ENCODE measurements at places on chromosomes 2 and 18.

DNA sequence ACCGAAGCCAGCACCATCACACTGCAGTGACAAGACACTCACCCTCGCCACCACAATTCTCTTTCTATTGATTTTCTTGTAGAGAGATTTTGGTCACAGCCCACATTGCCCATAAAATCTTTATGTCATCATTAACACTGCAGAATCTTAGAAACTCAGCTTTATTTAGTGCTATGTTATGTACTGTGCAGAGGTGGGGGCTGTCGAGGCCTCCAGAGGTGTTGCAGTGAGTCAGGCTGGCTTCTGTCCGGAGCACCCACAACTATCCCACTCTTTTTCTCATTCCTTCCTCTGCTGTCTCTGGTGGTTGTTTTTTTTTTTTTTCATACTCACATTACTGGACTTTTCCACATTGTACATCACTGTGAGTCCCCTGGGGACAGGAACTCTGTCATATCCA, 677.4 kb upstream of the HS6ST1 start:
- DNase-seq: no peak
- no peak overlapping the region for H3K27ac ChIP-seq
- no peak overlapping the region for H3K4me3 ChIP-seq
- no peaks in the 10 kb centered on the region for H3K4me1 ChIP-seq
- H3K27me3 ChIP-seq: no peaks in the 10 kb centered on the region
- no peaks in the 10 kb centered on the region for H3K36me3 ChIP-seq

- no peak overlapping the region for H3K4me3 ChIP-seq
- DNase-seq: no peak
- no peaks in the 10 kb centered on the region for H3K27me3 ChIP-seq
- no peak overlapping the region for H3K27ac ChIP-seq
- H3K36me3 ChIP-seq: no peaks in the 10 kb centered on the region
- no peaks in the 10 kb centered on the region for H3K4me1 ChIP-seq
Observed at GRCh38 chr2:200188876-200189275, 117.6 kb upstream of the SPATS2L start.

GRCh38 chr2:6531304-6531703, 334.4 kb downstream of the CMPK2 start:
- H3K27me3 ChIP-seq: no peaks in the 10 kb centered on the region
- DNase-seq: no peak
- H3K4me3 ChIP-seq: no peak overlapping the region
- H3K27ac ChIP-seq: no peak overlapping the region

- no peaks in the 10 kb centered on the region for H3K36me3 ChIP-seq
- H3K27ac ChIP-seq: no peak overlapping the region
- H3K4me3 ChIP-seq: no peak overlapping the region
- no peaks in the 10 kb centered on the region for H3K27me3 ChIP-seq
Observed at GRCh38 chr18:79774111-79774510, 23.6 kb upstream of the KCNG2 start.

- H3K27me3 ChIP-seq: no peaks in the 10 kb centered on the region
- no peak for DNase-seq
- no peak overlapping the region for H3K27ac ChIP-seq
- no peaks in the 10 kb centered on the region for H3K36me3 ChIP-seq
- no peak overlapping the region for H3K4me3 ChIP-seq
Observed at GRCh38 chr2:157415591-157416101, 28.2 kb downstream of the CYTIP start.

DNA sequence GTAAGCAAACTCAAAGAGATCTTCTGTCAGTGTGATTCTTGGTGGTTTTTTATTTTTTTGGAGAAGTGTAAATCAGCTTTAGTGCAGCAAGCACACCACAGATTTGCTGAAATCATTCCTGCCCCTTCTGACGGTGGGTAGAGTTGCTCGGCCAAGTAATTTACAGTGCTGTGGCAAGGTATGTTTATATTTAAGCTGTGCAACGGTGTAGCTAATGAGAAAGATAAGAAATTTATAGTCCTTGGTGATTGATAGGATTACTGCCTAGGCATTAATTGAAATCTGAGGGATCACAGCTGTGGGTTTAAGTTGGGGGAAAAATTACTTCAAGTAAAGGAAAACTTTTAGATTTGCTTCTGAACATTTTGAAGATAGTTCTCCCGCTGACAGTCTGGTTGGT, 286.6 kb downstream of the AGAP1 start:
- no peak for DNase-seq
- H3K27ac ChIP-seq: no peak overlapping the region
- no peaks in the 10 kb centered on the region for H3K36me3 ChIP-seq
- no peaks in the 10 kb centered on the region for H3K4me1 ChIP-seq
- no peak overlapping the region for H3K4me3 ChIP-seq
- H3K27me3 ChIP-seq: no peaks in the 10 kb centered on the region

DNA sequence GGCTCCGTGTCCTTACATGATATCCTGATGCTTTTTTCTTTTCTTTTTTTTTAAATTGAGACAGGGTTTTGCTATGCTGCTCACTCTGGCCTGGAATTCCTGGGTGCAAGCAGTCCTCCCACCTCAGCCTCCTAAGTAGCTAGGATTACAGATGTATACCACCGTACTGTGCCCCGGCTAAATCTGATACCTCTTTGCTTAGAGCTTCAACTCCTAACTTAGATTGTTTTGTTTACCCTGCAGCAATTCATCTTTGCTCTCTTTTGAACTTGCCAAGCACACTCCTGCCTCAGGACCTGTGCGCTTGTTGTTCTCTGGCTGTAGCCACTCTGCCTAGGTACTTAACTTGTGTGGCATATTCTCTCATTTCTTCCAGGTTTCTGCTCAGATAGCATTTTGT, 24.5 kb downstream of the RAB10 start:
- no peak overlapping the region for H3K4me3 ChIP-seq
- no peaks in the 10 kb centered on the region for H3K36me3 ChIP-seq
- no peak for DNase-seq

DNA sequence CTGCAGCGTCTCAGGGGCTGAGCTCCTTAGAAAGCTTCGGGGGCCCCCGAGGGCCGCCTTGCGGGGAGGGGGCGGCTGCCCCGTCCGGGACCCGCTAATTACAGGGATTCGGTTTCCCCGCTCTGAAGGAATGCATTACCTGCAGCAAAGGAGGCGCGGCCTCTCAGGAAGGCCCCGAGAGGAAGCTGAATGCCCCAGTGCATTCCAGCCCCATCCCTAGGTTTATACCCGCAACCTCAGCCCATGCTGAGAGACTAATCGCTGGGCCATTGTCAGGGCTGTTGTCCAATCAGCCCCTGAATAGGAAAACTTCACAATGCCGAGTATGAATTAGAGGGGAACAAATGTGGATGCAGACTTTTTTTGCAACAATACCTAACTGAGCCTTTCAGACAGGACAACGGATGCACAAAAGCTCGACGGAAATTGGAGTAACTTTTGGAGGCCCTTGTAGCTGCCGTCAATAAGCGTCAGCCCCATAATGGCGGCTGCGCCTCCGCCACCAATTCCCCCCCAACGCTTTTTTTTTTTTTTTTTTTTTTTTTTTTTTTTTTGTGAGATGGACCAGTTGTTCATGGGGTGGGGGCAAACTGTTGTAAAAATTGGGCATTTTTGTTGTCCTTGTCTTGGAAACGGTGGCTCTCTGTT, 138.6 kb upstream of the SIX3 start:
- H3K4me1 ChIP-seq: peaks cover 12% of the 10 kb centered on the region
- no peak overlapping the region for H3K27ac ChIP-seq
- no peak overlapping the region for H3K4me3 ChIP-seq
- no peaks in the 10 kb centered on the region for H3K36me3 ChIP-seq
- no peak for DNase-seq

All from tibial artery (tissue), 4 donors.